ENCODE measurements at places on chromosomes 2 and 18.

DNA sequence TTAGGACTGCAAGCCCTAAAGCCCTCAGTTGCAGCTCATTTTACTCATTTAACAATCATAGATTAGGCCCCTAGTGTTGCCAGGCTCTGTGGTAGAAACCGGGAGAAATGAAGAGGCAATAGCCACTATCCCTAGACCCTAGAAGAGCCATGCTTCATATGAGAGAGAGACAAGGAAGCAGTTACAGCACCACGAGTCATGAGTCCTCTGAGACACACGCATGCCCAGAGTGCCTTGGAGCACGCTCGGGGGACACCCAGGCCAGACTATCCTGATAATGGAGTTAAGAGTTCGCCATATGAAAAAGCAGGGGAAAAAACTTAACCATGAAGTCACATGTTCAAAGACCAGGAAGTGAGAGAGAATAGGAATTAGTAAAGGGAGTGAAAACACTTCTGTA, 321.5 kb upstream of the PKDCC start:
- no peak for DNase-seq

- DNase-seq = no peak
These were observed 132.4 kb downstream of the TMEM163 start for GRCh38 chr2:134586326-134586965.

- no peak for DNase-seq
These were observed 56.3 kb downstream of the SLC25A12 start for GRCh38 chr2:171837736-171838135.

GRCh38 chr18:60295674-60296073, 76.9 kb downstream of the MC4R start:
- DNase-seq = no peak

DNA sequence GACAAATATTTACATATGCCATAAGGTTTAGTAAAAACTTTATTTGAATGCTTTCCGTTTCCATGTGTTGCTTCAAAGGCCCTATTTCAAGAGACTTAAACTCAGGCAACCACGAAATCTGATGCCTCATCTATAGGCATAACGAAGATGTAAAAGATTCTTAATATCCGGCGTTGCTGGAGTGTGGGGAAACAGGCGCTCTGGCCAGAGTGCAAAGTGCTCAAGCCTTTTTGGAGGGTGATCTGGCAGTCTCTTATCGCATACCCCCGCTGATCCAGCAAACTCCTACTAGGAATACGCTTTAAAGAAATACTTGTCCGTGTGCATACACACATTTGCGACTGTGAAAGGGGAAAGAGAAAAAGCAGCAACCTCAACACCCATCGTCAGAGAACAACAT, 108.8 kb downstream of the NOL10 start:
- no peak for DNase-seq

GRCh38 chr2:134233728-134234136, 20.1 kb upstream of the MGAT5 start:
- no peak for DNase-seq

DNA sequence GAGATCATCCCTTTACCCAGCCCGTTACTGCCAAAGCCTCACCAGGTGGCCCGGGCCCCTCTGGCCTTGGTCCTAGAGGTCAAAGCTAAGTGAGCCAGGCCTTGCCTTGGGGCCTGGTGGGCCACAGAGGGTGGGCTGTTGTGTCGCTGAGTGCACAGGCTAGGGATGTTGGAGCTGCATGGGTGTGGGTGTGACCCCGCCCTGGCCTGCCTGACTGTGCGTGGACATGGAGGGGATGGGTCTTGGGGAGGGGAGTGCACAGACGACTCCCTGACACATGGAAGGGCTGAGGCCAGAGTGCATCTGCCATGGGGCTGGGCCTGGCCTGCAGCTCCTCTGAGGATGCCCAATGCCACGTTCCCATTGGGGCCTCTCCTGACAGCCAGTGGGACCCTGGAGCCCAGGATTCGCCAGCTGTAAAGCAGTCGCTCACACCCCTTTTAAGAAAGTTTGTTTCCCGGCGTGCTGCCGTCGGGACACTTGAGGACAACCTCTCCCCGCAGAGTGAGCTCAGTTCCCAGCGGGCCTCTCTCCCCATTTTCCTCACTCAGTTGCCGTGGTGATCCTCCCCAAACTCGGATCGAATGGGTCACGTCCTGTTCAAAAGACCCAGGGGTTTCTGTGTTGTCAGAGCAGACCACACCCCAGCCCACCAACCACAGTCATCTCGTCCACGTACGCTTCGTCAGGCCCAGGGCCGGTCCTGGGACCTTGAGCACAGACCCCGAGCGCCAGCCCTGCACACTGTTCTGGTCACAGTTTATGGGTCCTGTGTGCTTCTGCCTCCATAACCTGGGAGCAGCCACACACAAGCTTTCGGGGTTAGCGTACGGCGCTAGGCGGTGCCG, 93.5 kb downstream of the NFATC1 start:
- no peak for DNase-seq

DNA sequence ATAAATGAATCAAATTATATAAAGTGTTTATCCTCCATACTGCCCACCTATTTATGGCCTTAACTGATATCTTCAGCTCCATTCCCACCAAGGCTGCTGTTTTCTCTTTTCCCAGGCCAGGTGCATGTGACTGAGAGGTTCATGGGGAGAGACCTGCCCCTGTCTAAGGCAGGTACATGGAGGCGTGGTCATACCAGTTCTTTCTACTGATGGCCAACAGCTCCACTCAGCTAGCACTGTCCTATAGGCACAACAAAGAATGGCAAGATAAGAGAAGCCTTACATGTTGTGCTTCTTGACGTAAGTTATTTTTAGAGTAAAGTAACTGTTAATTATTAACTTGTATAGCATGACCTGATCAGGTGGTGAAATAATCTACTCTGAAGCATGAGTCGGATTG, 16.8 kb downstream of the AKAIN1 start:
- DNase-seq = no peak

- DNase-seq = no peak
These were observed 170.6 kb upstream of the SPHKAP start for GRCh38 chr2:228352048-228352447.

DNA sequence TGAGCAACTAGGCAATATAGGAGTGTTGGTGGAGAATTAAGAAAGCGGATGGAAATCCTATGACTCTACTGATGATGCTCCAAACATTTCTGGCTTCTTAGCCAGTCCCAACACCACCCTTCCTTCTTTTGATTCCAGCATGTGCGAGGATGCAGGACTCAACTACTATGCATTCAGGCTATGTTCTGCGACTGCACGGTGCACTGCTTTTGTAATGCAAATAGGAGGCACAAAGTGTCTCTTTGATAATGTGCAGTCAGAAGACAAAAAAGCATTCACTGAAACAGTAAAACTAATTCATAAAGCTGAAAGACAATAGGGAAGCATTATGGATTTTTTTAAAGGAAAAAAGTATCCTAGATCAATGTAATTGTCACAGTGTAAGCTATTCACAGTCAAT, 106.7 kb downstream of the MEIS1 start:
- no peak for DNase-seq

- no peak for DNase-seq
These were observed 107.3 kb downstream of the TMEFF2 start for GRCh38 chr2:192087398-192087958.

- DNase-seq = no peak
These were observed 38.5 kb upstream of the MYO3B start for GRCh38 chr2:170139276-170139967.

GRCh38 chr18:55737781-55738468, 149.9 kb upstream of the TCF4 start:
- DNase-seq = no peak

GRCh38 chr2:157743051-157743450, 114.4 kb upstream of the ACVR1C start:
- no peak for DNase-seq

- DNase-seq = no peak
These were observed 8.4 kb upstream of the TMEM185B start for GRCh38 chr2:120231564-120231973.

DNA sequence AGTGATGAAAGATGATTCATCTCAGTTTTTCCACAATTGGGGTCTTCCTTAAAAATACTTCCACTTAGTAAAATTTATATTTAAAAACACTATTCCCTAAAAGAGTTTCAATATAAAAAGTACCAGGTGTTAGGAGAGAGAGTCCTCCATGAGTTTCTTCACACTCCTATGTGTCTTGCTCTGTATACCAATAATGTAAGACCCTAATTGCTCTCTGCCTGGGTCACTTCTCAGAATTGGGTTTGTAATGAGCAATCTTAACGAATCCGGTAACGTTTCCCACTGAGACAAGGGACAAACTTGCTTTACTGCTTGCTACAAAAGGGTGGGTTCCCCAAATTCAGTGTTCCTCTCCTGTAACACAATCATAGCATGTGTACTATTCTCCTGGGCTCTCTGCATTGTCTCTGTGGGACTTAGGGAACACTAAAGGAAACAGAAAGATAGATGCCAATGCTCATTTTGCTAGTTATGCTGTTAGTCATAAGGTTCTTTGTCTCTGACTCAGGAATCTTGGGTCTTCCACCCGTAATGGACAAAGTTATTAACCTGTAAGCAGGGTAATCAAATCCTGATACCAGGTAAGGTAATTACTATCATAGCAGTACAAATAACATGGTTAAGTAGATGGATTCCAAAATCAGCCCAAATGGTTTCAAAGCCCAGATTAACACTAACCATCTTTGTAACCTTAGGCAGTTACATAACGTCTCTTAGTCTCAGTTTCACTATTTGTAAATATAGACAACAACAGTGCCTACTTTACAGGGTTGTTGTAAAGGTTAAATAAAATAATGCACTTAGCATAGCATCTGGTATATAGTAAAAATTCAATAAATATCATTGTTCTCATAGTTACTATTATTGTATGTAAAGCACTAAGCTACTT, 46.3 kb downstream of the ITSN2 start:
- no peak for DNase-seq

DNA sequence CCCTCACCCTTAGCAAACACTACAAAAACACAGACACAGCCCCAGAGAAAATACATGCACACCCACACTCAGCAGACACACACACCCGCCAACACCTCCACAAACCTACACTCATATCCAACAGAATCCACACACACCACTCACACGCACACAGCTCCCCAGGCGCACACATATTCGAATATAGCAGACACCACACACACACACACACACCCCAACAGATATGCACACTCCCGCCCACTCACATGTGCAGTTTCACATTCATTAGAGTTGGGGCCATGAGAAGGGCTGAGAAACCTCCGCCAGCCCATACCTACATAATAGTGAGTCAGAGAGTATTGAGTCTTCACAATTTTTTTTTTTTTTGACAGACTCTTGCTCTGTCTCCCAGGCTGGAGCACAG, 29.4 kb upstream of the NOTO start:
- DNase-seq = no peak

- DNase-seq = no peak
These were observed 55.2 kb upstream of the CAB39 start for GRCh38 chr2:230657462-230657861.

GRCh38 chr2:151198645-151199044, 63.0 kb downstream of the RBM43 start:
- DNase-seq = no peak

GRCh38 chr18:8868276-8868675, 162.9 kb downstream of the MTCL1 start:
- no peak for DNase-seq

- no peak for DNase-seq
These were observed 60.0 kb upstream of the EDAR start for GRCh38 chr2:109049022-109049421.

- no peak for DNase-seq
These were observed 54.0 kb upstream of the STRN start for GRCh38 chr2:37020212-37020886.

DNA sequence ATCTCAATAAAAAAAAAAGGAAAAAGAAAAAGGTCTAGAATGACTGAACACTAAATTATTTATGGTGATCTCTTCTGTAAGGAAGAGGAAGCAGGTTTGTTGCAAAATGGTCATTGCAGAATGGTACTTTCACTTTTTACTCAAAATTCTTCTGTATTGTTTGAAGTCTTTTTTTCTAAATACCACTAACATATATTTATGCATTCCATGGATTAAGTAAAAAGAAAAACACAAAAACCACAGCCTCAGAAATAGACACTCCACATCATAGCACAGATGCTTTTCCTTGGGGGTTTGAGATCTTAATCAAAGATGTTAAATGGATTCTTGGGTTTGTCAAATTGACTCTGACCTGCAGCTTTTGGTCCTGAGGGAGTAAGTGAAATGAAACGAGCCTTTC, 47.4 kb downstream of the RHOB start:
- no peak for DNase-seq

DNA sequence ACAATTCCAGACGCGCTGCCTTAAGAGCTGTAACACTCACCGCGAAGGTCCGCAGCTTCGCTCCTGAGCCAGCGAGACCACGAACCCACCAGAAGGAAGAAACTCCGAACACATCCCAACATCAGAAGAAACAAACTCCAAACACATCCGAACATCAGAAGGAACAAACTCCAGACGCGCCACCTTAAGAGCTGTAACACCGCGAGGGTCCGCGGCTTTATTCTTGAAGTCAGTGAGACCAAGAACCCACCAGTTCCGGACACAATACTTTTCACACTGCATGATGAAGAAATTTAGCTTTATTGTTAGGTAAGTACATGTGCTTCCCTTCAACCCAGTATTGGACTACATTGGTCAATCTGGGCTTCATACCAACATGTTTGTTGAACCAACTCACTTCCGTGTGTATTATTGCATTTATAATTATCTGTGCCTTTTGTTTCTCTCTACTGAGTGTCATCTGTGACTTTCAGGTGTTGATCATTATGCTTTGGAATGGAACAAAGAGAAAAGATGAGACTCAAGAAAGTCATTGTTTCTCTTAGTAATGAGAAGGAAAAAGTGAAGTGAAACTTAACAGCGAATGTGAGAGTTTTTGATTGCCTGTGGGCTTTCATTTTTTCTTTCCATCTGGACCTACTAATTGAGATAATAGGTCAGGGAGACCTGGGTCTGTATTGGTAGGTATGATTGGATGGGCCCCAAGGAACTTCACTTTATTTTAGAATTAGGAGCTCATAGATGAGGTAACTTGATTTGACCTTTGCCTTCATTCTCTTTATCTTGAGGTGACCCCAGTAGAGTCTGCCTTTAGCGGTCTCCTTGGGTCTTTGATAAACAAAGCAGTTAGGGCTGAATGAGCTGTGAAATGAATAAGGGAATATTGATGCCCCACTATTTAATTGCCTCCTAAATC, 76.1 kb upstream of the CAVIN2 start:
- DNase-seq = no peak

DNA sequence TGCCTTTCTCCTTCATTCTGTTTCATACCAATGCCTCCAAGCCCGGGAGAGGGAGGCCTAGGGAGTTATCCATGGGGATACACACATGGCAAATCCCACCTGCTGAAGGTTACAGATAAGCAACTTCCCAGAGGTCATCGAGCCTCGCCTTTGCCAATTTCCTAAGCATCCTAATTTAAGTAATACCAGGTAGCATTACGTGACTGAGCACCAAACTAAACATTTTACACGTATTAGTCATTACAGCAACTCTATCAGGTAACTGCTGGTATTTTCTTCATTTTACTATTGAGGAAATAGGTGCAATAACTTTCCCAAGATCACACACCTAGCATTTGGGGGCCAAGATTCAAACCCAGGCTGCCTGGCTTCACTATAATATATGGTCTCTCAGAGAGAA, 30.1 kb upstream of the BZW1 start:
- no peak for DNase-seq

GRCh38 chr2:86791573-86791972, 860 bp upstream of the CD8A start:
- DNase-seq = no peak

- DNase-seq = no peak
These were observed 51.9 kb downstream of the DYSF start for GRCh38 chr2:71505086-71505769.

GRCh38 chr18:34951625-34952379, 89.4 kb upstream of the MAPRE2 start:
- no peak for DNase-seq

- no peak for DNase-seq
These were observed 36.2 kb downstream of the EFEMP1 start for GRCh38 chr2:55887351-55887750.

Measured in CD4-positive, alpha-beta T cell treated with Interleukin-15 for 4 hours (primary cell).